Kidney (tissue), 22 donors: ENCODE measurements at places on chromosomes 3 and 15. TPM values are rescaled to one million over a fixed set of nuclear protein-coding genes. Genes with fewer than 3 reads are reported as not detected.

DNA sequence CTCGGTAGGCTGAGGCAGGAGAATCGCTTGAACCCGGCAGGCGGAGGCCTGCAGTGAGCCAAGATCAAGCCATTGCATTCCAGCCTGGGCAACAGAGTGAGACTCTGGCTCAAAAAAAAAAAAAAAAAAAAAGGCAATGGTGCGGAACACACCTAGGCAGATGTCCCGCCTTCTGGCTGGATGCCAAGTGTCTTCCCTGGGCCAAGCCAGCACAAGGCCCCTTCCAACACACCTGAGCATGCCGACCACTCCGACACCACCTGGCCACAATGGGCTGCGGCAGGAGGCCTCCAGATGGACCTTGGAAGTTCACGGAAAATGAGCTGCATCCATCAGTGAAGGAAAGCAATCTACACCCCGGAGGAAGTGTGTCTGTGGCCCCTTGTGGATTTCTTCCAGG, 19.0 kb downstream of the NUP210 start:
- peak; percentile 18 for DNase-seq
- no peak overlapping the region for H3K27ac ChIP-seq
- no peaks in the 10 kb centered on the region for H3K27me3 ChIP-seq
- no peaks in the 10 kb centered on the region for H3K36me3 ChIP-seq
- H3K4me3 ChIP-seq: no peak overlapping the region

OSTN gene
- total RNA-seq: not detected

DNA sequence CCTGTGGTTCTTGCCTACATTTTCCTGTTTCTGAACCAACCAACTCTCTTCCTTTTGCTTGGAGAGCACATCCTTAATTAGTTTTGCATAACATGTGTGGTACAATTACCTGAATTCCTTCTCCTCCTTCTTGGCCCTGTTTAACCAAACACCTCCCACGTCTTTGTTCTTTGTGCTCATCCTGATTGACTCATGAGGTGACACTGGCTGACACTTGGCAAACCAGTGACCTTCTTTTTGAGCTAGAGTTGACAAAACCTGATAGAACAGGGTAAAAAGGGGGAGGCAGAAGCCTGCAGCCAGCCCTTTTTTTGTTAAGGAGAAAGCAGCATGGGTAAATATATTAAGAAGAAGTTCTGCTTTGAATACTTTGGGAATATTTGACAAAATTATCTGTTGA, 99.2 kb upstream of the SAMMSON start:
- no peak overlapping the region for H3K4me3 ChIP-seq
- H3K27me3 ChIP-seq: no peaks in the 10 kb centered on the region
- peaks cover 5% of the 10 kb centered on the region for H3K4me1 ChIP-seq
- no peak for DNase-seq
- H3K27ac ChIP-seq: no peak overlapping the region

DNA sequence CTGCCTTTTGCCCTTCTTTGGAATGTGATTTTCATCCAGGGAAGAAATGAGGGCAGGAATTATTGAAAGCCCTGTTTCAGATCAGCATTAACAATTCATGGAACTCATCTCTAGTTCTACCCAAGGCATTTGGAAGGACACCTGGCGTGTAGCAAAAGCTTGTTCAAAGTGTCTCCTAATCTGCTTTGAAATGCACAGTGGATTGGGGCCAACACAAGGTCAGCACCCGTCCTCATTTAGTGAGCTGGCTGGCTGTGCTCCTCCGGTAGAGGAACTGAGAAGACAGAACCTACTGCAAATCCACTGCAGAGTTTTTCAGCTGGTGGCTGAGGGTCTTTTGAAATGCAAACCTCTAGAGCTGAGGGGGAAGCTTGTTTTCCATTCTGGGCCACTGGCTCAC, 141.6 kb upstream of the STT3B start:
- H3K4me1 ChIP-seq: no peaks in the 10 kb centered on the region
- H3K4me3 ChIP-seq: no peak overlapping the region
- H3K27ac ChIP-seq: no peak overlapping the region
- no peaks in the 10 kb centered on the region for H3K36me3 ChIP-seq

UQCRC1 gene
- total RNA-seq: 207 TPM

GRCh38 chr15:64251658-64252057, 88.8 kb upstream of the PPIB start:
- H3K27ac ChIP-seq: no peak overlapping the region
- DNase-seq: no peak
- peaks cover 4% of the 10 kb centered on the region for H3K4me1 ChIP-seq
- H3K36me3 ChIP-seq: no peaks in the 10 kb centered on the region

DNA sequence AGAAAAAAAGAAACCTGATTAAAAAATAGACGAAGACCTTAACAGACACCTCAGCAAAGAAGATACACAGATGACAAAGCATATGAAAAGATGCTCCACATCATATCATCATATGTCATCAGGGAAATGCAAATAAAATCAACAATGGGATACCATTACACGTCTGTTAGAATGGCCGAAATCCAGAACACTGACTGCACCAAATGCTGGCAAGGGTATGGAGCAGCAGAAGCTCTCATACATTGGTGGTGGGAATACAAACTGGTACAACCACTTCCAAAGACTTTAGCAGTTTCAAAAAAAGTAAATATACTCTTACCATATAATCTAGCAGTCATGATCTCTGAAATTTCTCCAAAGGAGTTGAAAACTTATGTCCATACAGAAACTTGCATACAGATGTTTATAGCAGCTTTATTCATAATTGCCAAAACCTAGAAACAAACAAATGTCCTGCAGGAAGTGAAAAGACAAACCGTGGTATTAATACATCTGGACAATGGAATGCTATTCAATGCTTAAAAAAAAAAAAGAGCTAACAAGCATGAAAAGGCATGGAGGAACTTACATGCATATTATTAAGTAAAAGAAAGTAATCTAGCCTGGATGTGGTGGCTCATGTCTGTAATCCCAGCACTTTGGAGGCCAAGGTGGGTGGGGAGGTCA, 107.4 kb downstream of the HES1 start:
- no peak overlapping the region for H3K4me3 ChIP-seq
- DNase-seq: no peak
- H3K36me3 ChIP-seq: no peaks in the 10 kb centered on the region
- no peaks in the 10 kb centered on the region for H3K27me3 ChIP-seq
